Camera-type eye (tissue), 1 donor: ENCODE measurements at places on chromosomes 11 and 22. TPM values are rescaled to one million over a fixed set of nuclear protein-coding genes. Genes with fewer than 3 reads are reported as not detected.

HTR3A gene
- total RNA-seq, result 0.16 TPM

FERMT3 gene
- total RNA-seq, result 8.3 TPM

SHISAL1 gene
- 6.3 TPM for total RNA-seq

MS4A3 gene
- total RNA-seq, result 2.3 TPM

A4GALT gene
- total RNA-seq, result 9.8 TPM

CNIH2 gene
- 8.2 TPM for total RNA-seq

TECTA gene
- total RNA-seq, result 2.2 TPM

SCGB1A1 gene
- total RNA-seq, result not detected

SCO2 gene
- total RNA-seq, result not detected

CLDN5 gene
- total RNA-seq, result 74.5 TPM

CREB3L1 gene
- 35.6 TPM for total RNA-seq

OR4D5 gene
- not detected for total RNA-seq

MMP8 gene
- total RNA-seq, result not detected

ALDH3B1 gene
- total RNA-seq, result 5.8 TPM

SNX19 gene
- total RNA-seq, result 83.2 TPM

PAMR1 gene
- 20.3 TPM for total RNA-seq

CHRNA10 gene
- 0.88 TPM for total RNA-seq

OR51B2 gene
- total RNA-seq, result 0.44 TPM

HSPB2 gene
- 1.9 TPM for total RNA-seq

MRGPRX3 gene
- total RNA-seq, result not detected

RAC2 gene
- 1.3 TPM for total RNA-seq

CHEK1 gene
- total RNA-seq, result 13.7 TPM

MPZL3 gene
- total RNA-seq, result 3.5 TPM

CCDC188 gene
- total RNA-seq, result 1.4 TPM

TRIM48 gene
- not detected for total RNA-seq

SCUBE2 gene
- total RNA-seq, result 13.2 TPM

RHOD gene
- 8.1 TPM for total RNA-seq

GGT1 gene
- 6.3 TPM for total RNA-seq

P2RY2 gene
- total RNA-seq, result 3.8 TPM

PANX3 gene
- not detected for total RNA-seq

ABCC8 gene
- total RNA-seq, result 10.6 TPM

SERHL2 gene
- total RNA-seq, result 4.5 TPM

CABP4 gene
- total RNA-seq, result 6.3 TPM

DNAL4 gene
- total RNA-seq, result 25.4 TPM

GAL gene
- not detected for total RNA-seq

SYCE3 gene
- not detected for total RNA-seq

PTGDR2 gene
- 0.55 TPM for total RNA-seq

CAPN1 gene
- 91.5 TPM for total RNA-seq

SLC25A18 gene
- 0.71 TPM for total RNA-seq

OR52I1 gene
- total RNA-seq, result not detected

OR6A2 gene
- 0.55 TPM for total RNA-seq

TYR gene
- 65.3 TPM for total RNA-seq

MOGAT2 gene
- not detected for total RNA-seq

CADM1 gene
- total RNA-seq, result 455 TPM

WT1 gene
- not detected for total RNA-seq

GGT5 gene
- total RNA-seq, result 13.2 TPM

GLB1L3 gene
- 0.71 TPM for total RNA-seq

DEAF1 gene
- 31.4 TPM for total RNA-seq

TREH gene
- not detected for total RNA-seq

MS4A4A gene
- 3.6 TPM for total RNA-seq

ADAMTS15 gene
- 24.5 TPM for total RNA-seq

STARD10 gene
- total RNA-seq, result 27.0 TPM

MS4A2 gene
- total RNA-seq, result 1.5 TPM

NNMT gene
- 2.1 TPM for total RNA-seq

ANO5 gene
- 14.8 TPM for total RNA-seq
